ENCODE measurements at places on chromosomes 7 and 10.
A peak's percentile ranks its signal among the peaks of the same experiment; 100 is the strongest.

DNA sequence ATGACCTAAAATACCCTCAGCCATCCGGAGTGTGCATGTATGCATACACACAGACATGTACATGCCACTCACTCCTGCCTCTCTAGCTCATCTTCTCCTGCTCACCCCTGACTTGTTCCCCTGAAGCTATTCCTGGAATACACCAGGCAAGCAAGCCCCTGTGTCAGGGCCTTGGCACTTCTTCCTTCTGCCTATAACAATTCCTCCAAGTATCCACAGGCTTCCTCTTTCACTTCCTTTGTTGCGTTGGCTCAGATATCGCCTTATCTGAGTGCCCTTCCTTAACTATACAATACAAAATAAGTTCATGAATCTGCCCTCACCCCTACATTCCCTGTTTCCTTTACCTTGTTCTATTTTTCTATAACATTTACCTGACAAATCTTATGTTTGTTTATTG is 88.8 kb downstream of the NOD1 start:
- no peak for DNase-seq

DNA sequence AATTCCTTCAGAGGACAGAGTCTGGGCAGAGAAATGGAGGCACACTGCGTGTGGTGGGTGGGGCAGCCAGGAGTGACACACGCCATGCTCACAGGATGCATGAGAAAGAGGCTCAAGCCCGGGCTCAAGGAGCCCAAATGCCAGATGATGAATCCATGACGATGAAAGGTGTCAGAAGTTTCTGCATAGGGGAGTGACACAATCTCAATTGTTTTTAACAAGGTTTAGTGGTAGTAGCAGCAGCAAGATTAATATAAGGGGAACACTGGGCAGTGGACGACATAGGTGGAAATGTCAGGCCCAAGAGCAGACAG is 126.1 kb downstream of the TNS3 start:
- no peak for DNase-seq

DNA sequence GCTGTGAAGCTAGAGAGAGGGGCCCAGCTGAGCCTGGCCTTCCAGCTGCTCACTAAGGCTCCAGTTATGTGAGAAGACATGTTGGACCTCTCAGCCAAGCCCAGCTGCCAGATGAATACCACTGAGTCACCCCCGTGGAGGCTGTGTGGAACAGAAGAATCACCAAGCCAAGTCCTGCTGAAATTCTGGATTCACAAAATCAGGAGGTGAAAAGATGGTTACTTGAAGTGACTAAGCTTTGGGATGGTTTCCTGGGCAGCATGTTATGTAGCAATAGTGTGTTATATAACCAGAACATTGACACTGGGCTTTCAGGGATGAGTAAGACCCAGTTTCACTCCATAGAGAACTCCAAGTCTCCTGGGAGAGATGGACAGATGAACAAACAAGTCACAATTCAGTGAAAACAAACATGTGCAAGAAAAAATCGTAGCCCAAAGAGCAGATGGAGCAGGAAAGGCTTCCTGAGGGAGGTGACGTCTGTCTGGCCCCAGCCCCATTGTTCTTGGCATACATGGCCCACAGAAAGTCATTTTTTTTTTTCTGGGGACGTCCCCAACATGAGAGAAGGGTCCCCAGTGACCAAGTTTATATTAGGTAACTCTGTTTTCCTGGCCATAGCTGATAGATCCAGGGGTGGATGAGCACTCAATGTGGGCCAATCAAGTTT is 64.1 kb upstream of the PDZD8 start:
- no peak for DNase-seq

- DNase-seq = no peak
Observed at GRCh38 chr10:52533986-52534385, 219.9 kb downstream of the DKK1 start.

DNA sequence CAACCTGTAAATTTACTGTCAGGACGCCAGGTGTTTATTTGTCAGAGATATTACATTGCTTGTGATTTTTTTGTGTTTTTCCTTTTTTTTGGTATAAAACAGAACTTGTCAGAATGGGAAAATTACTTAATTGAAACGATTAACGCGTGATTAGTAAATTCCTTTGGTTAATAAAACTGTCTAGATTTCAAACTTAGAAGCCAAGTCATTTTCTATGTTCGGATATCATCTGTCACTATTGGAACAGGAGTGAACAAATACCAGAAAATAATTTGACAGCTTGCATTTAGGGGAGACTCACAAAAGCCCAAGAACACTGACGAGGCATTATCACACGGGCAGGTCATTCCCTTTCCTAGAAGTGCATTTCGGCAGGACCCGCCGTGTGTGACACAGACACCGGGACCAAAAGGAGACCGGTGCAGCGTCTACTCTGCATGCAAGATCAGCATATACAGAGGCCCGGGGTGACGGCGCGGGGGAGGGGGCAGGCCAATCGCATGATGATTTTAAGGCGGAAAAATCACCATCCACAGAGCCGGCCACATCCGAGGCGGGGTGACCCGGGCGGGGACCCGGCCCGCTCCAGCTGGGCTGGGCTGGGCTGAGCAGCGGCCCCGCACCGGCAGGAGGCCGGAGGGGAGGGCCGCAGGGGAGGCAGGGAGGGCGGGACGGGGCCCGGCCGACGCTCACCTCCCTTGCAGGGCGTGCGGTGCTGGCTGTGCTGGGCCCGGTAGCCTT is 841 bp downstream of the GLUD1 start:
- peak; percentile 27 for DNase-seq

Data from activated CD8-positive, alpha-beta memory T cell treated with anti-CD3 and anti-CD28 coated beads for 1 hour (primary cell).